A172 (cell line): ENCODE measurements at places on chromosomes 5 and 9.

- no peak for DNase-seq
These were observed 42.3 kb downstream of the CAMK4 start for GRCh38 chr5:111266491-111266890.

DNA sequence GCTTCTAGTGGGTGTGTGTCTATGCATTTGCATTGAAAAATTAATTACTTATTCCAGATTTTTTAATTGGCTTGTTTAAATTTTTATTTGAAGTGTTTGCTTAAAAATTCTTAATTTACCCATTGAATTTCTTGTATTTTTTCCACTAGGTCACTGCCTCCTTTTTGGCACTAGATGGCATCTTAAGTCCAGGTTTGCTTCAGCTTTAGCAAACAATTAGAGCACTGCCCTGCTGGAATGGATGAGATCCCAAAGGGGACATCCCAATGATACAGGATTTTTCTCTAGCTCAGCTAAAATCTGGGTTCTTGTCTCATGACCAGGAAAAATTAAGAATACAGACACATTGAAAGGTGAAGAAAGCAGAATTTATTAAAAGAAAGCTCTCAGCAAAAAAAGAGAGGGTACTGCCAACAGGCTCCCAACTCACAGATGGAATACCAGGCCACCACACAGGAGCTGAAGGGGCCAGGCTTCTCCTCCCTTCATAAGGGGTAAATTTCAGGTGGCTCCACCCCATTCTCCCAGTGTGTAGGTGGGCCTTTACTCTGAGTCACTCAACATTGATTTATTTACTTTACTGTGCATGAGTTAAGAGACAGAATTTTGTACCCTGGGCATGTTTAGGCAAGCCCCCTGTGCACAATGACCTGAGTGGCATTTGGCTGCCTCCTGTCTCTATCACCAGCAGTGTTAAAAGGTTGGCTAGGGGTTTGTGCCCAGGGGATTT is 532.4 kb downstream of the ANXA1 start:
- DNase-seq: peak; percentile 11

DNA sequence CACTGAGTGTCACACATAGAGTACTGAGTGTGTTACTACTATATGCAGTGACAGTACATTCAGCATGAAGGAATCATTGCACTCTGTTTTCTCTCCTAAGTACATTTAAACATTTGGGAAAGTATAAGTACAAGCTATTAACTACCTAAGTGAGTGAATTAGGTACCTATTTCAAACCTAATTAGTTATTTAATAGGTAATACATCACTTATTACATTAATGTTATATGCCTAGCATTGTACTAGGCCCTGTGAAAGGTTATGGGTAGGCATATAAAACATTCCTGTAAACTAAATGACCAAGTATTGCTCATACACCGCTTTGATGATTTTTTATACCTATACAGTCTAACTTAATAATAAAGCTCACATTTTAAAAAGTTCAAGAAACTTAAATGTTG is 25.7 kb upstream of the PPP3R2 start:
- no peak for DNase-seq

- no peak for DNase-seq
These were observed 142.9 kb downstream of the GNA14 start for GRCh38 chr9:77505232-77505631.

DNA sequence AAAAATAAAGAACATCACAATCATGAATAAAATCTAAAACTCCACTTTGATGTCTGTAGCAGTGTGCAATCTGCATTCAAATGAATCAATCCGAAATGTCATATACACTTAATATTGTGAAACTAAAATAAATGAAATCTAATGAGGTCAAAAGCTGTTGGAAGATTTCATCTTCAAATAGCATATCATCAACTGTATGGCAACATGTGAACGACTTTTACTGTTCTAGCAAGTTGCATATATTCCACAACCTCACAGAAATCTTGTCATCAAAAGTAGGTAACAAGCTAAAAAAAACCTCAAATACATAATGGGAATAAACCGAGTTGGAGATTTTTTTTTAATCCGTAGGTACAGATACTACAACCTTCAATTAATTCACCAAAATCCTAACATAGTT is 1.2 kb downstream of the PTBP3 start:
- DNase-seq: no peak

DNA sequence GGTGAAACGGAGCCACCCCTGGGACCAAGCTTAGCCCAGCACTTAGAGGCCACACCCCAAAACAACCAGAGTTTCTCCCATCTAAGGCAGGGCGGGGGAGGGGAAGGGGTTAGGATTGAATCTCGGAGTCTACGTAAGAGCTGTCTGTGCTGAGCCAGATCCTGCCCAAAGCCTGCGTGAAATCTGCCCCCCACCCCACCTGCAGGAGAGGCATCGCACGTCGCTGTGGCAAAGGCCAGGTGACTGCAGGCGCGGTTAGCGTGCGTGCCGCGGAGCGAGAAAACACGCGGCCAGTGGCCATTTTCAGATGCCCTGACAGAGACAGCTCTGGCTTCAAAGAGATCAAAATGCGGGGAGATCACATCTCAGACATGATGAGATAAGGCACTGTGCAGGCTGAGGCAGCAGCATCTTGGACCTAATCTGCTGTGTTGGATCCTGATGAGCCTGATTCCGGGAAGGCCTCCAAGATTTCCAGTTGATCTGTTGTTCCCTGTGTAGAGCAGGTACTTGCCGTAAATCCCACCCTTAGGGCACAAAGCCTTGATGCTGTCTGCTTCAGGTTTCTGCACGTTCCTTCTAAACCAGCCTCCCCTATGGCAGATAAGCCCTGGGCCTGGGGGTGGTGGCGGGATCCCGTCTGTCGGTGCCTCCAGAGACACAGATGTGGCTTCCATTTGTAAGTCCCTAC is 2.5 kb upstream of the QSOX2 start:
- DNase-seq: no peak

DNA sequence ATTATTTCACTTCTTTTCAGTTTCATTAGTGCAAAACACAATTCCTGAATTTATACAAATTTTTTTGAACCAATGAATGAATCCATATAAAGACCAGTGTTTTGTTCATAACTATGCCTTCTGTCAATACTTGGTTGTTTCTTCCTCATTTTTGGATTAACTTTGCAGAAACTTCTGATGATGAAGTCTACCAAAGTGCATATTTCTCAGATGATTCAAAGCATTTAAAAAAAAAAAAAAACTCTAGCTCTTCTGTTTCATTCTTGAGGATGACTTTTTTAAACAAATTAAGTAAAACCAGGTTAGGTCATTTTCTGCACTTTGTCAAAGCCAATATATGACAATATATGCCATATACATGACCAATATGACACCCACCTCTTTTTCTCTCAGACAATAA is 92.6 kb downstream of the CHSY3 start:
- DNase-seq: no peak

GRCh38 chr5:147510885-147511284 is 1.0 kb upstream of the DPYSL3 start:
- no peak for DNase-seq

DNA sequence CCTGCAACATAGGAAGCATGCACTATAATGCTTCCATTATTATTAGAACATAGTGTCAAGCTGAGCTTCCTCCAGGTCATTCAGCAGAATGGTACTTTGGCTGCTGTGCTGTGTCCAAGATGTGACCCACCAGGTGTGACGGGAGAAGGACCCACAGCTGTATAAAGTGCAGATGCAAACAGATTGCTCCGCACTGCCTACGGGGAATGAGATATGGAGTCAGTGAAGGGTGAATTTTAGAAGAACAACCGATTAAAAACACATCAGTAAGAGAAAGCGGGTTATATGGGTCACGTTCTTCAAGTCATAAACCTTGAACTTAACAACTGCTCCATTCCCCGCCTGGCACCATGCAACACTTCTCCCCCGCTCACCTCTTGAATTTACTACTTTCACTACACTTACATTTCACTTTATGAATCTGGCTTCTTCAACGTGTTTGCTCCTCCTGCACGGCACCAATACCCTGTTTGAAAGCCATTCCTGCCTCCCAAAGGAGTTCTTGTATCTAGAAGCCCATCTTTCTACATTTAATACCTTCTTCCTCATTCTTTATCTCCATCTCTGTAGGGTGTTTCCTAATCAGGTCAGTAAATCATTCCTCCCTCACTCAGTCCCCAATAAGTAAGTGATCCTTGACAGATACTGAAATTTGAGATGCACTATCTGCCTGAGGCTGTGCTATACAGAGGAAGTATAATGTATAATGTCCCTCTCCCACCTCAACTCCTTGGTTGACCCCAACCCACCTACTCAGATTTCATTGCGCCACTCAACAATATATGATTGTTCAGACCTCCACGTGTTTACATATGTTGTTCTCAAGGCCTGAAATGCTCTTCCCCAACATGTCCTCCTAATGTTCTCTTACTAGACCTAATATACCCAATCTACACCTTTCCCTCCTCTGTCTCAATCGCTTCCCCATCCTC is 25.9 kb downstream of the BRINP1 start:
- no peak for DNase-seq

DNA sequence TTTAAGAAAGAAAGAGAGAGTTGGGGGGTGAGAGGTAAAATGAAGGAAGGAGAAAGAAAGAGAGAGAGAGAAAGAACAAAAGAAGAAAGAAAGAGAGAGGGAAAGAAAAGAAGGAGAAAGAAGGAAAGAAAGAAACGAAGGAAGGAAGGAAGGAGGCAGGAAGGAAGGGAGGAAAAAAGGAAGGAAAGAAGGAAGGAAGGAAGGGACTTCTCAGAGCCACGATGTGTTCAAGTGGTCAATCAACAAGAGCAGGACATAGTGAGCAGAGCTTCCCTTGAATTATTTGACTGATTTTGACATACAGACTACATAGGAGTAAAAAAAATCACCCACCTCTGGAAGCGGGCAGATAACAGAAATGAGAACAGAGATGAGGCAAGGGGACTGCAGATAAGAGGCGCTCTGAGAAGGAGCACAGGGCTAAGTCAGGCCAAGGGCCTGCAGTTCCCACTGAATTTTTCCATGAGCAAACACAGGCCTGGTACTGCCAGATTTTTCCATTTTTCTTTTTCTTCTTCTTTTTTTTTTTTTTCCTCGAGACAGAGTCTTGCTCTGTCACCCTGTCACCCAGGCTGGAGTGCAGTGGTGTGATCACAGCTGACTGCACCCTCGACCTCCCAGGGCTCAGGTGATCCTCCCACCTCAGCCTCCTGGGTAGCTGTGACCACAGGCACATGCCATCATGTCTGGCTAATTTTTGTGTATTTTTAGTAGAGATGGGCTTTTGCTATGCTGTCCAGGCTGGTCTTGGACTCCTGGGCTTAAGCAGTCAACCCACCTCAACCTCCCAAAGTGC is 77.7 kb upstream of the IL17B start:
- DNase-seq: no peak

DNA sequence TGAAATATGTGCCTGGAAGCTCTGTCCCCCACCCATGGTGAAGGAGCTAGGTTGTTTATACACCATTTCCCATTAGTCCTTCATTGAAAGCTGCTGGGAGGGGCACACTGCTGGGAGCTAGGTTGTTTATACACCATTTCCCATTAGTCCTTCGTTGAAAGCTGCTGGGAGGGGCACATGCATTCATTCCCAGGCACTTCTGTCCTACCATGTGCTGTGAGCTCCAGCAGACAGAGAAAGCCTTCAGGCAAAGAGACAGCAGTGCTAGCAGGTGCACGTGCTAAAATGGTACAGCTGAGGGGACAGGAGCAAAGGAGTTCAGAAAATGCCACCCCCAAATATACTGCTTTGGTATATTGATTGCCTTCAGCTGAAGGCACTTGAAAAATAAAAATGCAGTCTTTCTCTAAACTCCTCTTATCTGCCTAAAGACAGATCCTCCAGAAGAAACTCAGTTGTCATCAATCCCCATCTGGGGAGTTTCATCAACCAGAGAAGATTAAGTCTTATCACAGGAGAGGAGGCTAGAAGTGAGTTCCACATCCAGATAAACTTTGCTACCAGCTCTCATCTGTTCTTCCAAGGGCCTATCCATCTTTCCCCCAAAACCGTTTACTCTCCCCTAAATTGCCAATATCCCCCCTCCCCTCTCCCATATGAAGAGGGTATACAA is 27.7 kb upstream of the DAPK1 start:
- DNase-seq: no peak

DNA sequence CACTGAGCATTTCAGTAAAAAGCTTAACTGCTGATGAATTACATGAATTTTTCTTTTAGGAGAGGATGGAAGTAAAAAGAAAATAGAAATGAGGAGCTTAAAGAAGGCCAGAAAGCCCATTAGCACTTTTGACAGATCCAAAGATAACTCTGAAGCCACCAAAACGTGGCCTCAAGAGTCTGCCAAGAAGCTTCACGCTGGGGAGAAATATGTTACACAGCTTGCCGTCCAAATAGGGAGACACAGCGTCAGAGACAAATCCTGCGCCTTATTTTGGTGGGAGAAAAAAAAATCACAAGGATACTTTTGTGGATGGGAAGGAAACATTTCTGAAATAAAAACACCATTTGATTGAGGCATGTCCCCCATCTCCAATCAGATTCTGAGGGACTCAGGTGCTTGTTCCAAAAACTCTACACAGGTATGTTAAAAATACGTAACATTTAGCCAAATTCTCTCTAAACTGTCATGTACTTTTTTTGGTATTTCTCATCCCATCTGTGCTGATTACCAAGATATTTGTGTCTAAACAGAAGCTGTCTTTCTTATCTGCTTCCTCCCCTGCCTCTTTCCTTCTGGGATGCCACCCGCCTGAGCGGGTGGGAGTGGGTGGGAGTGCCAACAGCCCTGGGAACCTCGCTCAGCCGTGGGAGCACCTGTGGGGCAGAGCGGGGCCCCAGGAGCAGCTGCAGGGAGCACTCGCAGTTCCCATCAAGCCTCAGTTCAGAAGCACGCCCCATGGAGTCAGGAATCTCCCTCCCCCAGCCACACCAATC is 275.5 kb downstream of the DENND1A start:
- DNase-seq: no peak

DNA sequence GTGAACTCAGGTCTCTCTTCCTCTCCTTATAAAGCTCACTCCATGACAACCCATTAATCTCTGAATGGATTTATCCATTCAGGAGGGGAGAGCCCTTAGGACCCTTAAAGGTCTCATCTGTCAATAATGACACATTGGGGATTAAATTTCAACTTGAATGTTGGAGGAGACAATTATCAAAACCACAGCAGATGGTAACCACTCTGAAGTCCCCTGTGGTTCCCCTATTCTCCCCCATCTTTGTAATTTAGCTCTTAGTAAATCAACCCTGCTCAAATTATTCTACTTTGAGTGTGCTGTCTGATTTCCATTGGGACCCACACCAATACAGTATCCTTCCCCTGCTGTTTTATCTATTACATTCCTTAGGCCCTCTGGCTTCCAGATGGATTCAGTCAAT is 72.0 kb upstream of the RAI14 start:
- DNase-seq: no peak

DNA sequence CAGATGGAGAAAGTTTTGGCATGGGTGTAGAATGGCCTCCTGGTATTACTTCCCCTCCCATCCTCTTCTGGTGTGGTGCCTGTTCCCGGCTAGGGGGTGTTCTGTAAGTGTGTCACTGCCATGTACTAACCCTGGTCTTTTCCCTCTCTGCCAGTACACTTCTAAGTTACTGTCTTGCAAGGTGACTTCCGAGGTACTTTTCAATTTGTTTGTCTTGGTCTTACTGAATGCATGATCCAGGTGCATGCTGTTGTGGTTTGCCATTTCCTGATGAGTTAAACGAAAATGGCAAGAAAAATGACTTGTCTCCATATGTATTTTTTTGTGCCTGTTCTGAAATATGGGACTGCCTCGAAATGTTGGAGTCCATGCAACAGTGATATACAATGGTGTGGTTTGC is 46.0 kb downstream of the C9orf152 start:
- no peak for DNase-seq
